ENCODE measurements at places on chromosomes 16 and 17.

- no peak for DNase-seq
Measured at GRCh38 chr17:16255481-16255921, 38.5 kb downstream of the PIGL start.

DNA sequence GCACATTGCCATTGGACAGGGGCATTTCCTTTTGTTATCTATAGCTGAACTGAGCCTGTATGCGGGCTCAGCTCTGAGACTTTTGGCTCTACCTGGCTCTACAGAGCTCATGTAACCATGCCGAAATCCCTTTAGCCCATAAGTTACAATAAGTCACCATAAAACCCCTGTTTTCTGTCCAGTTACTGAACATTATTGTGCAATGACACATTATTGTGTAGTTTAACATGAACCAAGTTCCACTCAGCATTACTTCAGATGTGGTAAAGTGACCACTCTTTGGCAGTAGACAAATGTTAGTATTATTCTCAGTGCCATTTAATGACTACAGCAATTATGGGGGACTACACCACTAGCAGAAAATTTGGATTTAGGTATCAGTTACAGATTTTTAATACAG is 65.4 kb upstream of the RASL10B start:
- DNase-seq = no peak

- DNase-seq = peak; percentile 3
Measured at GRCh38 chr16:29230671-29231096, 175.8 kb downstream of the NPIPB11 start.

GRCh38 chr17:5804251-5804650 is 219.9 kb upstream of the NLRP1 start:
- no peak for DNase-seq

GRCh38 chr17:4986951-4987766 is at the start of gene CAMTA2:
CAMTA2 (minus strand) TSS chr17:4987675; CDS start chr17:4986222, 1,453 bp downstream.
- DNase-seq = peak; percentile 93

- DNase-seq = no peak
Measured at GRCh38 chr17:42354956-42355843, 33.0 kb downstream of the STAT3 start.

- DNase-seq = no peak
Measured at GRCh38 chr16:87507351-87508069, 14.7 kb upstream of the ZCCHC14 start.
